ENCODE measurements at places on chromosomes 4 and X.

- no peak for DNase-seq
Observed at GRCh38 chr4:47315346-47315745, 148.2 kb downstream of the COMMD8 start.

- DNase-seq, result no peak
Observed at GRCh38 chr4:141275834-141276233, 55.1 kb downstream of the ZNF330 start.

- no peak for DNase-seq
Observed at GRCh38 chrX:8672176-8672575, 59.8 kb downstream of the ANOS1 start.

GRCh38 chr4:1666391-1666790 lies 17.7 kb downstream of the FAM53A start:
- no peak for DNase-seq

- no peak for DNase-seq
Observed at GRCh38 chrX:47166126-47166525, 21.1 kb downstream of the RBM10 start.

GRCh38 chrX:112636288-112636687 lies 43.5 kb downstream of the LHFPL1 start:
- no peak for DNase-seq

DNA sequence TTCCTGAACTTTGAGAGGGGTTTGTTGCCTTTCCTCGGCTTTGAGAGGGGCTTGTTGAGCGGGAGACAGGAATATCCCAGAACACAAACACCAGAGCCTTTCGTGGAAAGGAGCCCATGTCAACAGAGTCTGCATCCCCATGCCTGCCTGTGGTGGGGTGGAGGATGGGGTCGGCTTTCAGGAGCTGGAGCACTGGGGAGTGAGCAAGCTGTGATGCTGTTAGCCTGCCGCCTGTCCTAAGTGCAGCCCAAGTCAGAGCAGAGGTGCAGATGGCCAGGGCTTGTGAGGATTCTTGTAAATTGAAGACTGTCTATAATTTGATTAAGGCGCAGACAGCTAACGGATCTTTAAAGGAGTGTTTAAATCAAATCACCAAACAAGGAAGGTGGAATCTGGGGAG lies 103.3 kb upstream of the ANK2 start:
- no peak for DNase-seq

GRCh38 chrX:72312311-72312940 lies 6.7 kb upstream of the CITED1 start:
- no peak for DNase-seq

GRCh38 chr4:67256388-67257043 lies 288.8 kb downstream of the CENPC start:
- no peak for DNase-seq

DNA sequence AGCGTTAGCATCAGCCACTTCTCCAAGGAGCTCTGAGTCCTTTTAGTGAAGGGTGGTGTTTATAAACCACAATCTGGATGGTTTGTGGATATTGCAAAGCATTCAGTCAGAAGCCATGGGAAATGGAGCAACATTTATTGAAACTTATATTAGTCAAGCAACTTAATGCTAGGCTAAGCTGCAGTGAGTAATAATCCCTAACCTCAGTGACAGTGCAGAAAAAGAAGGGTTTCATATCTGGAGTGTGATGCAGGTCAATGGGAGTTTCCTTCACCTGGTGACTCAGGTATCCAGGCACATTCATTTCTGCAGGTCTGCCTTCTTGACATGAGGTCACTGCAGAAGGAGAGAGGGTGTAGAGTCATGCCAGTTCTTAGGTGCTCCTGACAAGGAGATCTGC lies 10.4 kb upstream of the DRD5 start:
- no peak for DNase-seq

- no peak for DNase-seq
Observed at GRCh38 chr4:105837037-105837436, 58.2 kb upstream of the NPNT start.

GRCh38 chrX:150767475-150768131 lies 74.4 kb downstream of the MTMR1 start:
- DNase-seq, result no peak

- no peak for DNase-seq
Observed at GRCh38 chr4:53937918-53938317, 126.5 kb downstream of the CHIC2 start.

GRCh38 chrX:19799319-19800182 lies 87.8 kb downstream of the SH3KBP1 start:
- no peak for DNase-seq

DNA sequence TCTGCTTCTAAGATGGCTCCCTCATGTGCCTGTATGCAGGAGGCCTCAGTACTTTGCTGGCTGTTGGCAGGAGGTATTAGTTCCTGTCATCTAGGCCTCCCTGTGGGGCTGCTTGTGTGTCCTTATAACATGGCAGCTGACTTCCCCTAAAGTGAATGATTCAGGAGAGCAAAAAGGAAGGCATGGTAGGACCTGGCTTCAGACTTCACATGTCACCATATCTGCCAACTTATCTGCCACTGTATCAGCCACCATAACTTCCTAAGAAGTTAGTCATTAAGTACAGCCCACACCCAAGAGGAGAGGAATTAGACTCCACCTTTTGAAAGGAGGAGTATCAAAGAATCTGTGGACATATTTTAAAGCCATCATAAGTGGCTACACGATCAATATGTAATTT lies 122.5 kb downstream of the UCHL1 start:
- no peak for DNase-seq

DNA sequence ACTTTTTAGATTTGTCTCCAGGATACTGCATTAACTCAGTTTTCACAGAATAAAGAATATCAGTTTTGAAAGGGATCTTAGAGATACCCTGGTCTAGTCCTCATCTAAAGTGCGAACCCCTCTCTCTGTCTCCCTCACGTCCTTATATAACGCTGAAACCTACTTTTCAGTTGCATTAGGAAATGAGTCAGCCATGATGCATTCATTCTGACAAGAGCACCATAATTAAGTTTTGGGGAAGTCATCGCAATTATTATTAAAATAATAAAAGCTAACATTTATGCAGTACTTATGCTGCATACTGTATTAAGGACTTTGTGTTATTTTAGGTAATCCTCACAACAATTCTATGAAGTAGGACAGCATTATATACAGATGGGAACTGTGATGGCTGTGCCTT lies 116.1 kb downstream of the REELD1 start:
- no peak for DNase-seq

GRCh38 chr4:60482921-60483351 lies 717.2 kb upstream of the ADGRL3 start:
- DNase-seq, result no peak

GRCh38 chrX:12366440-12366839 lies 228.2 kb downstream of the FRMPD4 start:
- no peak for DNase-seq

DNA sequence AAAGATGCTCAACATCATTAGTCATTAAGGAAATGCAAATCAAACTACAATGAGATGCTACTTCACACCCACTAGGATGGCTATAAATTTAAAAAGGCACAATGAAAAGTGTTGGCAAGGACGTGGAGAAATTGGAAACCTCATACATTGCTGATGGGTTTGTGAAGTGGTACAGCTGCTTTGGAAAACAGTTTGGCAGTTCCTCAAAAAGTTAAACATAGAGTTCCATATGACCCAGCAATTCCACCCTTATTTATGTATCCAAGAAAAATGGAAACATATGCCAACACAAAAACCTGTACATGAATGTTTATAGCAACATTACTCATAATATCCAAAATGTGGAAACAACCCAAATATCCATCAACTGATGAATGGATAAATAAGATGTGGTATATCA lies 101.3 kb upstream of the MAGEB10 start:
- no peak for DNase-seq

GRCh38 chr4:81652069-81652478 lies 180.4 kb upstream of the RASGEF1B start:
- DNase-seq, result no peak

DNA sequence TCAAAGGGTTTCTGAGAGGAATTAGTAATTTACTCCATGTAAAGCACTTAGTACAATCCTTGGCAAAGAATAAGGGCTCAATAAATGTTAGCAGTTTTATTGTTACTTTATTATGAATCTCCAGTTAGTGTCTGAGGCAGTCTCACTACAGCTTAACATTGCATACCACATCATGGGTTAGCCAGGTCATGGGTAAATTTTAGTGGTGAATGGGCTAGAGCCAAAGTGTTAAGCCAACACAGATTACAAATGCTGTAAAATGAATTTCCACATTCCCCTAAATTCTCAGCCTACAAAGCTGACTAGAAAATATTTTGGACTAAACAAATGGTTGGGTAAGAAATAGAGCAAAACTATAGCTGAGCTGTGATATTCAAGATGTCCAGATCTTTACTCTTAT lies 72.4 kb downstream of the NRK start:
- DNase-seq, result no peak

DNA sequence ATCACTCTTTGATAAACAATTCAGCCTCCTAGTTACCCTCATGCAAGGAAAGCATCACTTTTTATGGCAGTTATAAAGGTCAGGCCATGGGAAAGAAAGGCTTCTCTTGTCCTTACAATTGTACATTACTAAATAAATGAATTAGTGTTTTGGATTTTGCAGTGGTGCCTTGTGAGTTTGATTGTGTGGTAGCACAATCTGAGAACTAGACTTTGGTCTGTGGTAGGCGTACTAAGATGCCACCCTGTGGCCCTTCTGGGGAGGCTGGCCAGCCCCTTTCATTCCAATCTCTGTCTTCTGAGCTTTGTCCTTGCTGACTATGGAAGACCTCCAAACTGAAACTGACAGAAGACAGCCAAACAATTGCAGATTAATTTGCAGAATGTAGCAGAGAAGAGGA lies 14.6 kb upstream of the HNRNPD start:
- DNase-seq, result no peak

DNA sequence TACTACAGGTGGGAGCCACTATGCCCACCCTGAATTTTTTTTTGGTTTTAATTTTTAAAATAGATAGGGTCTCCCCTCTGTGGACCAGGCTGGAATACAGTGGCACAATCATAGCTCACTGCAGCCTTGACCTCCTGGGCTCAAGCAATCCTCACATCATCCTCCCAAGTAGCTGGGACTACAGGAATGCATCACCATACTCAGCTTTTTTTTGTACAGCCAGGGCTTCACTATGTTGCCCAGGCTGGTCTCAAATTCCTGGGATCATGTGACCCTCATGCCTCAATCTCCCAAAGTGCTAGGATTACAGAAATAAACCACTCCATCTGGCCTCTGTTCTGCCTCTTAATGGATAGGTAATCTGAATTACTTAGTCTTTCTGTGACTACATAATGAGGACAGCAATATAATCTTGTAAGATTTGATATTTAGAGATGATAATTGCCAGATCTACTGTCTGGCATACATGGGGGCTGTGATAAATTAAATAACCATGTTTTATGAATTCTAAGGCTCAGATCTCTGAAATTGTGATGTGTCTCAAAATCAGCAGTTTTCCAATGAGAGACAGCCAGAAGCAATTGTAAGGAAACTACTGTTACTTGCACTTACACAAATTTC lies 26.7 kb downstream of the PDS5A start:
- no peak for DNase-seq
